ENCODE measurements at places on chromosomes 3 and 15. TPM values are rescaled to one million over a fixed set of nuclear protein-coding genes. Genes with fewer than 3 reads are reported as not detected.

- H3K36me3 ChIP-seq, result peaks cover 10% of the 10 kb centered on the region
- H3K4me1 ChIP-seq, result no peaks in the 10 kb centered on the region
- no peak overlapping the region for H3K27ac ChIP-seq
- H3K27me3 ChIP-seq, result peaks cover 17% of the 10 kb centered on the region
- no peak overlapping the region for H3K4me3 ChIP-seq
- DNase-seq, result no peak
Measured at GRCh38 chr3:197354568-197355001, 56.2 kb upstream of the DLG1 start.

- no peak overlapping the region for H3K27ac ChIP-seq
- peaks cover 4% of the 10 kb centered on the region for H3K27me3 ChIP-seq
- H3K36me3 ChIP-seq, result no peaks in the 10 kb centered on the region
- H3K4me3 ChIP-seq, result no peak overlapping the region
- DNase-seq, result no peak
Measured at GRCh38 chr3:61832375-61833229, 271.2 kb downstream of the PTPRG start.

- H3K4me3 ChIP-seq, result no peak overlapping the region
- H3K27me3 ChIP-seq, result no peaks in the 10 kb centered on the region
- no peaks in the 10 kb centered on the region for H3K36me3 ChIP-seq
- H3K27ac ChIP-seq, result no peak overlapping the region
Measured at GRCh38 chr15:100994597-100995446, 75.7 kb downstream of the LRRK1 start.

Gene ECE2
- not detected for polyA plus RNA-seq

GRCh38 chr15:70062321-70062956, 35.3 kb downstream of the TLE3 start:
- DNase-seq, result no peak
- no peaks in the 10 kb centered on the region for H3K27me3 ChIP-seq
- peak overlapping the region; percentile 11 for H3K27ac ChIP-seq
- H3K4me1 ChIP-seq, result peaks cover 11% of the 10 kb centered on the region
- H3K36me3 ChIP-seq, result no peaks in the 10 kb centered on the region

- H3K4me1 ChIP-seq, result no peaks in the 10 kb centered on the region
- no peaks in the 10 kb centered on the region for H3K27me3 ChIP-seq
- H3K36me3 ChIP-seq, result peaks cover 4% of the 10 kb centered on the region
- H3K27ac ChIP-seq, result no peak overlapping the region
Measured at GRCh38 chr3:31384117-31384516, 148.6 kb upstream of the STT3B start.

DNA sequence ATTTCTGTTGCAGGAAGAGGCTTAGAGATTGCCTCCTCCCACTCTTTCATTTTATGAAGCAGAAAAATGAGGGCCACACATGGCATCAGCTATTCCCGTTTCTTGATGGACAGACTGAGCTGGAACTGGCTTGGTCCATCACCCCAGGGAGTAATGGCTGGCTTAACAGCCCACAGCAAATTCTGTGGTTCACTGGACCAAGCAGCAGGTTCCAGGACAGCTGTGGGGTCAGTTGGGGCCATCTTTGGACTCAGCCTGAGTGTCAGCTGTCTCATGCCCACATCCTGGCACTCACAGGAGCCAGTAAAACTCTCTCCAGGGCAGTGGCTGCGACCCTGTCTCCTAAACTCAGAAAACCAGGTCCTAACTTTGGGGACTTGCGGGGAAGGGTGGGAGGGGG, 36.5 kb downstream of the ZDHHC19 start:
- H3K27me3 ChIP-seq, result no peaks in the 10 kb centered on the region
- H3K36me3 ChIP-seq, result no peaks in the 10 kb centered on the region
- peaks cover 20% of the 10 kb centered on the region for H3K4me1 ChIP-seq
- no peak overlapping the region for H3K4me3 ChIP-seq
